Effector CD4-positive, alpha-beta T cell (primary cell): ENCODE measurements at places on chromosomes 2 and 18.
A peak's percentile ranks its signal among the peaks of the same experiment; 100 is the strongest.

GRCh38 chr2:102099536-102100298, 42.8 kb upstream of the IL1R1 start:
- no peak for DNase-seq

GRCh38 chr2:16365366-16365765, 300.3 kb downstream of the CYRIA start:
- DNase-seq = no peak

DNA sequence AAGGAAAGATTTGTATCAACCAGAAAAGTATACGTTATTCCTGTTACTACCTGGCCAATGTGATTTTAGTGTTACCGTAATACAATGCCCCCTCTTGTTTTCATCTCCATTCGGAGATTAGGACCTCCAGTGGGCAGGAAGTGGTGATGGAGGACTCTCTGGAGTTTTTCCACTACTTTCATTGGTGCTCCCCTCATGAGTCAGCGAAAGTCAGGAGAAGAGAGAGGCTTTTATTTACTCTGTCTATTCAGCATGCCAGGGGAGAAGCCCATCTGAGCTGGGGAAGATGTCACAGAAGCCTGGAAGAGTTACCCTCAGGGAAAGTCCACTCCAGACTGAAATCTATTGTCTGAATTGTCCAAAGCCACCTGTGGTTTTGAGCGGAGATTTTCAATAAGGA, 88.2 kb upstream of the THUMPD2 start:
- DNase-seq = no peak

DNA sequence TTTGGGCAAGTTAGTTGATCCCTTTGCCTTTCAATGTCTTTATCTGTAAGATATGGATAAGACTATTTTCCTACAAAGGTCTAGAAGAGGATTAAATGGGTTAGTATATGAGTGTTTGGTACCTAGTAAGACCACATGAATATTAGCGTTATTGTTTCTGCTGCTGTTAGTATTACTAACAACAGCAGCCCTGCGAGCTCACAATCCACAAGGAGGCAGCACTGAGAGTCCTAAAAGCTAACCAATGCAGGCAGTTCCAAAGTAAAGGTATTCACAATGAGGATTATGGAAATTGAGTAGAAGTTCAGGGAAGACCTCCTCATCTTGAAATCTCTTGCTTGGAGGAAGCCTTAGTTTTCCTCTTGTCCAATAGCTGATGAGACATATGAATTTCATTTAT, 248.9 kb downstream of the TDRD15 start:
- DNase-seq = no peak

GRCh38 chr18:63848159-63848558, 39.3 kb upstream of the SERPINB2 start:
- DNase-seq = no peak

DNA sequence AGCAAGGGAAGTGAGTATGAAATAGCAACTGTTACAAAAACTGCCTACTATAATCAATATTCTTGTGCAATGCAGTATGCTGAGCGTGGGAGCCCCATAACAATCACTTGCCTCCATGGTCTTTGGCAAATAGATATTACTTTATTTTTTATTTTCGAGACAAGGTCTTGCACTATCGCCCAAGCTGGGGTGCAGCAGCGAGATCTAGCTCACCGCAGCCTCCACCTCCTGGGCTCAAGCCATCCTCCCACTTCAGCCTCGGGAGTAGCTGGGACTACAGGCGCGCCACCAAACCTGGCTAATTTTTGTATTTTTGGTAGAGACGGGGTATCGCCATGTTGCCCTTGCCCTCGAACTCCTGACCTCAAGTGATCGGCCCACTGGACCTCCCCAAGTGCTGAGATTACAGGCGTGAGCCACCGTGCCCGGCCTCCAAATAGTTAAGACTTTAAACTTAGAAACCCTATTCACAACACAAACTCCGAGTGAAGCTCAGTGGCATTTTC, 1.2 kb upstream of the CCNT2 start:
- peak; percentile 2 for DNase-seq

- DNase-seq = no peak
Measured at GRCh38 chr2:227366769-227367426, 12.2 kb downstream of the TM4SF20 start.

DNA sequence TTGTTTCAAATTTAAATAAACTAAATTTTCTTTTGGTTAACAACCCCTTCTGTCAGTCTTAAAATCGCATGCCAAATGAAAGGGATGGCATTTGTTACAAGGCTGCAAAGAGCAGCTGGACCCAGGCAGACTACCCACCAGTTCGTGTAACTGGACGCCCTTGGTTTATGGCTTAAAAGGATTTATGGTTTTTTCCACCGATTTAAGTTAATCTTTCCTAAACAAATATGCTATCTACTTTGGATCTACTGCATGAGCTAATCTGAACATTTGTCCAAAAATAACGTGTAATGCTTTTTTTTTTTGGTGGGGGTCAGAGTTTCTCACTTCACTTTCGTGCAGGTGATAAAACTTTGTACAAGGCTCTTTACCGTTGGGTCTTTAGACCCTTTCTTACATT, 62.9 kb downstream of the DIS3L2 start:
- no peak for DNase-seq

GRCh38 chr2:100767810-100768806, 51.8 kb upstream of the NPAS2 start:
- no peak for DNase-seq

GRCh38 chr2:222309361-222309760, 10.6 kb upstream of the PAX3 start:
- no peak for DNase-seq

GRCh38 chr2:230895536-230896345, 29.3 kb downstream of the GPR55 start:
- no peak for DNase-seq

GRCh38 chr2:146038014-146038413, 1518.1 kb upstream of the ZEB2 start:
- DNase-seq = no peak

DNA sequence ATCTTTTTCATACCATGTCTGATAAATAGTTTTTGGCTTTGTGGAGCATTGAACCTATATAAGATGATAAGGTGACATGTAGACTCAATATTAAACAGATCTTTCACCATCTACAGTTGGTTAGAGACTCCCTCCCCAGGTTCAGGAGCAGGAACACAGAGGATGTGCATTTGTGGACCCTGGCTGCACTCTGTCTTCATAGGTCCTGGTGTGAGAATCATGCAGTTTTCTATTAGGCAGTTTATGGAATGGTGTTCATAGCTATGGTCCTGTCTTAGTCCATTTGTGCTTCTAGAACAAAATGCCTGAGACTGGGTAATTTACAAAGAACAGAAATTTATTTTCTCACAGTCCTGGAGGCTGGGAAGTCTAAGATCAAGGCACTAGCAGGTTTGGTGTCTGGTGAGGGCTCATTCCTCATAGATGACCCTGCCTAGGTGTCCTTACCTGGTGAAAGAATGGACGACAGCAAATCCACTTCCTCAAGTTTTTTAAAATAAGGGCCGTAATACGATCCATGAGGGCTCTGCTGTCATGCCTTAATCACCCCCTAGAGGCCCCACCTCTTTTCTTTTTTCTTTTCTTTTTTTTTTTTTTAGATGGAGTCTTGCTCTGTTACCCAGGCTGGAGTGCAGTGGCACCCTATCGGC, 35.3 kb upstream of the FAM98A start:
- no peak for DNase-seq

GRCh38 chr2:30209227-30209626, 22.1 kb upstream of the LBH start:
- DNase-seq = no peak

- DNase-seq = no peak
Measured at GRCh38 chr2:109636317-109636716, 22.2 kb downstream of the SOWAHC start.

- DNase-seq = no peak
Measured at GRCh38 chr18:74139888-74140287, 7.7 kb downstream of the FBXO15 start.
